Lower lobe of right lung (tissue), 2 donors: ENCODE measurements at places on chromosomes 13 and 19.

DNA sequence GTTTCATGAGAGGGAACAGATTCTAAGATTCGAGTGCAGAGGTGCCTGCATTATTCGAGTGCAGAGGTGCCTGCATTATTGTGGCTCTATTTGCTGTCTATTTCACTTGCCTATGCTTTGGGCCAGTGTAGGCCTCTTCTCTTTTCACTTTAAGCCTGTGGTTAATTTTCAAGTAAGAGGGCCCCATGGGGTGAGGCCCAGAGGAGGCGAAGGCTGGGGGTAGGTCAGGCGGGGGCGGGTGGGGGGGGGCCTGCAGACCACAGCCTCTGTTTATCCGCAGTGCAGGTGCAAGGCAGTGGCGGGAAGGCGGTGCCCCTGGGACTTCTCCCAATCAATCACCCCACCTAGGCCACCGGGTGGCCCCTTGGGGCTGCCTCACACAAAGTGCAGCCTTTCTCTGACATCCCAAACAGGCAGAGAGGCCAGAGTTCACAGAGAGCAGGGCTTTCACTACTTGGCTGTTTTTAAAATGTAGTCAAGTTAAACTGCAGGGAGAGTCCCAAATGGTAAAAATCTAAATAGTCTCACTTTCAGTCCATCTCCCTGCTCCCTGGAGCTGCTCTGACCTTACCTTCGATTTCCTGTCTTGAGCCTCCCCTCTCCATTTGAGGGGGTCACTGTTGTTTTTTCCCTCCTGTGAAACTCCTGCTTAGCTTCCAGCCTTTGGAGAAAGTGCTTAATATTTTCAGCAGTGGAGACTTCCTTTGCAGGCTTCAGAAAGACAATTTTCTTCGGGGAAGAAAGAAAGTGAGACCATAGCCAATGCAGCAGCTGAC is 249.0 kb downstream of the DLEU7 start:
- DNase-seq: no peak

GRCh38 chr19:33401683-33402420 is 28.3 kb downstream of the CEBPG start:
- peak; percentile 40 for DNase-seq

DNA sequence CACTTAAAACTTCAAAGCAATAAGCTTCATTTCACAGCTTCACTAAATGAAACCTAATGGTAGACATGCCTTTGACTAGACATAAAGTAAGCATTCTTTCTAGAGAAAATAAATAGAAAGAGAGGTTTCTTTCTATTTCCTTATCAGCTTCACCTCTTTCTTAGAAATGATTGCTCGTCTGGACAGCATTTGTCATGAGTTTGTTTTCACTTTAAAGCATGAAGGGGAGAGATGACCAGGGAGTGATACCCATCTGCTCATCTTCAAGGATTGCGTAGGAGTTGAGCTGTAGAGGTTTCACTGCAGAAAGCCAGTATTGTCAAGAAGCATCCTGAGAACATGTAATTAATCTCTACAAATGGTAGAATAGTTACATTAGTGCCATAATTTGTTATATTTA is 61.3 kb downstream of the COL4A2 start:
- no peak for DNase-seq

DNA sequence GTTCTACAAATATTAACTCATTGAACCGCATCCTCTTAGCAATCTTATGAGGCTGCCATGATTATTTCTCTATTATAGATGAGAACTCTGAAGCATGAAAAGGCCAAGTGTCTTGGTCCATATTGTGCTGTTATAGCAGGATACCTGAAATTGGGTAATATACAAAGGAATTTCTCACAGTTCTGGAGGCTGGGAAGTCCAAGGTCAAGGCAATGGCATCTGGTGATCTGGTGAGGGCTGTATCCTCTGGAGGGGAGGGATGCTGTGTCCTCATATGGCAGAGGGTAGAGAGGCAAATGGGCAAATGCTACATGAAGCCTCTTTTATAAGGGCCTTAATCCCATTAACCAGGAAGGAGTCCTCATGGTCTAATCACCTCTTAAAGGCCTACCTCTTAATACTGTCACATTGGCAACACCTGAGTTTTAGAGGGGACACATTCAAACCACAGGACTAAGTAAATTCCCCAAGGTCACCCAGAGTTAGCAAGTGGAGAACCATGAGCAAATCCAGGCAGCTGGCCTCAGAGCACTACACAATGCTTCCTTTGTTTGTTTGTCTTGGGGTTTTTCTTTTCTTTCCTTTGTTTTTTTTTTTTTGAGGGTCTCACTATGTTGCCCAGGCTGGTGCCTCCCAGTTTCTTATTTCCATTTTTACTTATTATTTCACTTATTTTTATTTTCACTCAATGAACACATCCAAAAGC is 55.9 kb upstream of the LATS2 start:
- no peak for DNase-seq

- no peak for DNase-seq
These were observed 211.8 kb upstream of the ZNF536 start for GRCh38 chr19:30160426-30160825.

- DNase-seq: no peak
These were observed 648.3 kb upstream of the ATXN8OS start for GRCh38 chr13:69459346-69459745.

DNA sequence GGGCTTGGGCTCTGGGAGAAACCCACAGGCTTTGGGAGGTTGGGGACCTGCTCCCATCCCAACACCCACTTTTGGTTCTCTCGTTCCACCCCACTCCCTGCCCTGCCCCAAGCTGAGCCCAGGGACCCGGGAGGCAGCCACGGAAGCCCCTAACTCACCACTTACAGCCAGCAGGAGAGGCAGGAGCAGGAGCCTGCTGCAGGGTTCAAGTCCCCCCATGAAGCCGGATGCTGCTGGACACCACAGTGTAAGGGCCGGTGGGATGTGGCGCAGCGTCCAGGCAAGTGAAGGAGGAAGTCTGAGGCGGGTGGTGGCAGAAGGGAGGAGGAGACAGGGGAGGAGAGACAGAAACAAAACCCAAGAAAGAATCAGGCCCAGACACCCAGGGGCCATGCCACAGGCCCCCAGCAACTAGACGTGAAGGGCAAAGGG is at the start of gene TYROBP:
TSS of gene TYROBP (minus strand) at position 286 of the 432 bp plus-strand sequence. CDS start at position 219, 67 bp downstream.
- DNase-seq: peak; percentile 79

- no peak for DNase-seq
These were observed 40.7 kb upstream of the SPATA13 start for GRCh38 chr13:24119626-24120508.

GRCh38 chr13:62302341-62302740 is 886.7 kb upstream of the PCDH20 start:
- DNase-seq: no peak

GRCh38 chr19:46571495-46571894 is 29.6 kb upstream of the CALM3 start:
- no peak for DNase-seq

DNA sequence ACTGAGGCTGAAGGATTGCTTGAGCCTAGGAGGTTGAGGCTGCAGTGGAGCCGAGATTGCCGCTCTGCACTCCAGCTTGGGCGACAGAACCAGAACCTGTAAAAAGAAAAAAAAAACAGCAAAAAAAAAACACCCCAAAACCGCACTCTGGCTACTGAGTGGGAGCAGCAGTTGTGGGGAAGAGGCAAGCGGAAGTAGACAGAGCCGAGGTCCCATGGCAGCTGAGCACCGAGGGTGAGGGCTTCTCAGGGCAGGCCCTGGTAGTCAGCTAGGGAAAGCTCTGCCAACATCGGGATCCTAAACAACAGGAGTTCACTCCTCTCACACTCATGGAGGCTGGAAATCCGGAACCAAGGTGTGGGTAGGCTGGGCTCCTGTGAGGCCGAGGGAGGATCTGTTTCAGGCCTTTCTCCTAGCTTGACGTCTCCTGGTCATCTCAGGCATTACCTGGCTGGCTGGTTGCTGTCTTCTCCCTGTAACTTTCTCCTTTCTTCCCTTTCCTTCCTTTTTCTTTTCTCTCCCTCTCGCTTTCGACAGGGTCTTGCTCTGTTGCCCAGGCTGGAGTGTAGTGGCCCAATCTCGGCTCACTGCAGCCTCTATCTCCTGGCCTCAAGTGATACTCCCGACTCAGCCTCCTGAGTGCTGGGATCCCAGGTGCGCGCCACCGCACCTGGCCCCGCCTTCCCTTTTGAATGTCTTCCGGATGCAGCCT is 15.8 kb upstream of the LATS2 start:
- no peak for DNase-seq

DNA sequence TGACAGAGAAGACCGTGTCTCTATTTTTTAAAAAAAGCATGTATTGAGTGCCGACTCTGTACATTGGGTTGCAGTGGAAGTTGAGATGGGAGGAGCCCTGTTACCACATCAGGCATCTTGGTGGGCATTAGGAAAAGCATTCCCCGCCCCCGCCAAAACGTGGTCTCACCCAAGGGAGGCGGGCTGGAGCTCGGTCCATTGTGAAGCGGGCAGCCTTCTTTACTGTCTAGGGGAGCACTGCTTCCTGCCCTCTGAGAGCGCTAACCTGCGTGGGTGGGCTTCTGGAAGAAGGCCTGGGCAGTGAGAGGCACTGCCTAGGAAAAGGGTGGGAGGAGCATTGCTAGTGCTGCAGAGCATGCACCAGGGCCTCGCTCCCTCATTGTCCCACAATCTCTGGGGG is 3.9 kb downstream of the NR1H2 start:
- no peak for DNase-seq

GRCh38 chr19:49861107-49861506 is 6.3 kb downstream of the PNKP start:
- DNase-seq: peak; percentile 49

- DNase-seq: no peak
These were observed 4.1 kb upstream of the FXYD5 start for GRCh38 chr19:35150445-35150844.

DNA sequence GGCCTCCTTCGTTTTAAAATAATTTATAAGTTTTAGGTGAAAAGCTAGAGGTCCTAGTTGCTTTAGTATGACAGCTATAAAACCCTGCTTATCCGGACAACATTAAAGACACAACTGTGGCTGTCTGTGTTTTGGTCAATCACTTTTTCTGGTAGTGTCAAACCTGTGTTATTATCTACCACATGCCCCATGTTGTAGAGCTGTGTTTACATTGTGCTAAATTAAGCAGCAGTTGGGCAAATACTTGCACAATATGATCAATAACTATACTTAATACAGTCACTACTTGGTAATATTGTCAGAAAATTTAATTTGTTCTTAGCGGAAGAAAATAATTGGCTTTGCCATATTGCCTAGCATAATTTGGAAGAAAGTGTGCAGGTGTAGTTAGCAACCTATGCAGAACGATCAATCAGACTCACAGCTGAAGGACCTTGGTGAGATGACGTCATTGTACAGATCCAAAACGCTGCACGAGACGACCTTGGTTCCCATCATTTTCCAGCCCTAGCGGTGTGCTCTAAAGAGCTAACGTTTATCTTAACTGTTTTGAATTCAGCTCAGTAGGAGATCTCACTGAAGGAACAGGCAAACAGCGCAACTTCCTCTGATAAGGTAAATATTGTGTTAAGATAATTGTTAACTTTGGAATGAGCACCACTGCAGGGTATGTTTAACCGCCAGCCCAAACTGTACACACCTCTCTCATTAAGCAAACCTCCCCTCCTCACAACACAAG is 476.6 kb downstream of the IRS2 start:
- DNase-seq: no peak

DNA sequence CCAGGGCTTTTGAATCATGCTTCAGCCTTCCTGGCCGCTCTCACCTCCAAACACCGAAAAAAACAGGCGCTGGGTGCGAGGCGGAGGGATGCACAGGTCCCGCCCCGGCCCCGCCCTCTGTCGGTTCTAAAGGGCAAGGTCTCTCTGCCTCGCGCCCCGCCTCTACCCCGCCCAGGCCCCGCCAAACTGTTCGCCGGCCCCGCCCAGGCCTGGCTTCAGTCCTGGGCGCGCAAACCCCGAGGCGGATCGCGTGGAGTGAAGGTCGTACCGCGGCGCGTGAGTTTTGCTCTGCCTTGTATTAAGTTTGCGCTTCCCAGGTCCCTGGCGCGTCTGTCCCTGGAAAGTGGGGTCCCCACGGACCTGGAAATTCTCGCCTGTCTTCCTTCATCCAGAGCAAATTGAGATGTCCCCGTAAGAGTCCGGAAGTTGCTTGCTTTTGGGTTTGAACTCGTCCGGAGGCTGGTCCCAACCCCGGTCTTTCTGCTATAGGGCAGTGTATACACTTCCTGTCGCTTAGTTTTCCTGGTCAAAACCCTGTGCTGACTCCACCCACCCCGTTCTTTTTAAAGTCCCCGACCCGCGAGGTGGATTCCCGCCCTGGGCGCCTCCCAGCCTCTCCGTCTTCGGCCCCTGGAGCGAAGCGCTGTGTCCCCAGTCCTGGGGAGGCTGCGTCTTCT is 8.4 kb downstream of the ZNF808 start:
- peak; percentile 90 for DNase-seq

DNA sequence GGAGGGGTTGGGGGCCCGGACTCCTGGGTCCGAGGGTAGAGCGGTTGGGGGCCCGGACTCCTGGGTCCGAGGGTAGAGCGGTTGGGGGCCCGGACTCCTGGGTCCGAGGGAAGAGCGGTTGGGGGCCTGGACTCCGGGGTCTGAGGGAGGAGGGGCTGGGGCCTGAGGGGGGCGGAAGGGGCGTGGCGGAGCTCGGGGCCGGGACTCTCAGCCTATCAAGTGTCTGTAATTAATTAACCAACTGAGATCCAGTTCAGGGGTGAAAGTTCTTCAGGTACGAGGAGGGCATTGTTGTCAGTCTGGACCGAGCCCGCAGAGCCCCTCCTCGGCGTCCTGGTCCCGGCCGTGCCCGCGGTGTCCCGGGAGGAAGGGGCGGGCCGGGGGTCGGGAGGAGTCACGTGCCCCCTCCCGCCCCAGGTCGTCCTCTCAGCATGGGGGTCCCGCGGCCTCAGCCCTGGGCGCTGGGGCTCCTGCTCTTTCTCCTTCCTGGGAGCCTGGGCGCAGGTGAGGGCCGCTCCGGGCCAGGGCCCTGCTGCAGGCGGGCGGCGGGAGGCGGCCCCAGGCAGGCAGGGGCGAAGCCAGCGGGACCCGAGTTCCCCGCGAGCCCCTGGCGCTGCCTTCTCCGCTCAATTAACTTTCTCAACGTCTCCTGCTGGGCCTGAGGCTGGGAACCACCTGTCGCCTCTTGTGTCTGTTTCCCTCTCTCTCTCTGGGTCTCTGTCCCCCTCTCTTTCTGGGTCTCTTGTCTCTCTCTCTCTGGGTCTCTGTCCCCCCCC is 697 bp downstream of the FCGRT start:
- DNase-seq: peak; percentile 77

DNA sequence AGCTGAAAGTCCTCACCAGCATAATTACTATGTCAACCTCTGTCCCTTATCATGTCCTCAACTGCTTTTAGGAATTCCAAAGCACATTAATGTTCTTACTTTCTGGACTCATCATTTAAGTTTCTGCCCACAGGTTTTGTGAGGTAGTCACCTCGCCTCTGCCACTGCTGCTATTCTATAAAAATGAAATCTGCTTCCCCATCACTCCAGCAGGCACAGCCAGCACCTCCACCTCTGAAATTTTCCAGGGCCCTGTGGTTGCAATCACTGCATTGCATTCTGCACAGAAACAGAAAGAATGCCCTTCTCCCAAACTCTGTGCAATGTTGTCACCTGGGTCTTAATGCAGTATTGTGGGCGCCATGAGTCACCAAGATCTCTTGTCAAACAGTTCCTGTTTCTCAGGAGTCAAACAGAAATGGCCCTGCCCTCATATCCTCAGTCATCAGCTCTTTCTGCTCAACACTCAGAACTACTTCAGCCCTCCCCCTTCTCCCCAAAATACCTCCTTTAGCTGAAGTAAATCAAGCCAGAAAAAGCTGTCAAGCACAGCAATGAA is 529.2 kb upstream of the NBEA start:
- no peak for DNase-seq

- no peak for DNase-seq
These were observed 128.7 kb downstream of the UGGT2 start for GRCh38 chr13:95924389-95924994.

GRCh38 chr13:48975101-48975855 is 434 bp upstream of the FNDC3A start:
- peak; percentile 46 for DNase-seq

- DNase-seq: no peak
These were observed 2.6 kb upstream of the CLEC4G start for GRCh38 chr19:7734220-7735203.

- DNase-seq: no peak
These were observed 139.6 kb downstream of the CACNA1A start for GRCh38 chr19:13366529-13367143.
